ENCODE measurements at places on chromosomes 3 and 15. TPM values are rescaled to one million over a fixed set of nuclear protein-coding genes. Genes with fewer than 3 reads are reported as not detected.

Gene LSAMP
- polyA plus RNA-seq = 1.6 TPM

Gene SLC28A2
- not detected for polyA plus RNA-seq

Gene EFL1
- polyA plus RNA-seq = 3.5 TPM

Gene GNAT1
- polyA plus RNA-seq = not detected

Gene EXOSC7
- 52.5 TPM for polyA plus RNA-seq

Gene PFKFB4
- polyA plus RNA-seq = 1.3 TPM

Gene ROPN1B
- polyA plus RNA-seq = 2.0 TPM

Gene CHD2
- 28.7 TPM for polyA plus RNA-seq

Gene SST
- not detected for polyA plus RNA-seq

Gene WDR93
- polyA plus RNA-seq = 0.10 TPM

Gene ACAN
- polyA plus RNA-seq = 0.08 TPM

Gene IQCF5
- not detected for polyA plus RNA-seq

Gene ARGFX
- polyA plus RNA-seq = not detected

Gene GABRA5
- not detected for polyA plus RNA-seq

Gene SECISBP2L
- 18.5 TPM for polyA plus RNA-seq

Gene FAM107A
- 39.2 TPM for polyA plus RNA-seq

Gene C3orf80
- polyA plus RNA-seq = 0.10 TPM

Gene SPTSSB
- polyA plus RNA-seq = not detected

Gene DUSP7
- polyA plus RNA-seq = 9.2 TPM

Gene GPR176
- polyA plus RNA-seq = 1.1 TPM

Gene PP2D1
- polyA plus RNA-seq = not detected

Gene MUC13
- polyA plus RNA-seq = 0.15 TPM

Gene CIDEC
- polyA plus RNA-seq = 17.5 TPM

Gene CD86
- polyA plus RNA-seq = 0.38 TPM

Gene B3GALNT1
- polyA plus RNA-seq = 15.2 TPM

Gene SMCO1
- 2.6 TPM for polyA plus RNA-seq

Gene GBE1
- 32.3 TPM for polyA plus RNA-seq

Gene LRRIQ4
- not detected for polyA plus RNA-seq
